Caki2 (cell line): ENCODE measurements at places on chromosomes 7 and 10. TPM values are rescaled to one million over a fixed set of nuclear protein-coding genes. Genes with fewer than 3 reads are reported as not detected.

FLNC gene
- total RNA-seq = 0.12 TPM in 1 of 2 replicates, not detected in the other

RAMP3 gene
- not detected in 2 replicates for total RNA-seq

C7orf33 gene
- total RNA-seq = not detected in 2 replicates

SLC12A9 gene
- 16.5 and 19.8 TPM in 2 replicates for total RNA-seq

DPYSL4 gene
- 0.14 TPM in 1 of 2 replicates, not detected in the other for total RNA-seq

CLIP2 gene
- 20.5 and 35.9 TPM in 2 replicates for total RNA-seq

EPC1 gene
- total RNA-seq = 7.5 and 17.0 TPM in 2 replicates

TECPR1 gene
- total RNA-seq = 1.6 and 7.7 TPM in 2 replicates

TMEM270 gene
- total RNA-seq = 1.7 TPM in 1 of 2 replicates, not detected in the other
